ENCODE measurements at places on chromosomes 6 and 20. TPM values are rescaled to one million over a fixed set of nuclear protein-coding genes. Genes with fewer than 3 reads are reported as not detected.

CYP24A1 gene
- not detected for total RNA-seq

PHACTR1 gene
- 2.5 TPM for total RNA-seq

MYH7B gene
- 0.66 TPM for total RNA-seq

ZNF184 gene
- total RNA-seq: 7.2 TPM

THBD gene
- total RNA-seq: 15.0 TPM

All from sigmoid colon (tissue), 7 donors.